ENCODE measurements at places on chromosomes 4 and X.

- no peak for DNase-seq
Observed at GRCh38 chr4:62898115-62898514, 1511.1 kb downstream of the TECRL start.

DNA sequence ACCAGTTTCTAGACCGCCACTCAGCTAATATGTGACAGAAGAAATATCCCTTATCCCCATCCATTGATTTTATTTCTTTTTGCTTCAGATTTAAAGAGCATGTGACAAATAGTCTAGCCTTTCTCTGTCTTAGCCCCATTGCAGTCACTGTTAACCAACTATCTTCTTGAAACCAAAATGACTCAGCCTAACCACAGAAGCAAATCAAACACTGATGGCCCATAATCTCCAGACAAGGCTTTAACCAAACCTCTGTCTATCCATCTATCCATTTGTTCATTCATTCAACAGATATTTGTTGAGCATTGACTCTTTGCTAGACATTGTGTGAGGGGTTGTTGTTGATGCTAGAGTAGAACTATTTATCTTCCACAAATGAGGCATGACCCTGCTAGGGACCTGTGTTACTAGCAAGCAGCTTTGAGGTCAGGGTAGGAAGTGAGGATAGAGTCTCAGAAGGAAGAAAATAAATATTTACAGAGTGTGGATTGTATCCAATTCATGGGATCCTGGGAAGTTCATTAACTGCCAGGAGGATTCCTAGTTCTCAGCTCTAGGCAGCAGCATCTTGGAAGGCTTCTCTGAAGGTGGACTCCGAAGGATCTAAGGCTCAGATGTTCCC is 22.5 kb downstream of the HNRNPH2 start:
- DNase-seq = no peak

- DNase-seq = no peak
Observed at GRCh38 chrX:107831071-107831730, 5.5 kb downstream of the MID2 start.

GRCh38 chr4:151822331-151822730 is 61.5 kb upstream of the GATB start:
- DNase-seq = no peak

DNA sequence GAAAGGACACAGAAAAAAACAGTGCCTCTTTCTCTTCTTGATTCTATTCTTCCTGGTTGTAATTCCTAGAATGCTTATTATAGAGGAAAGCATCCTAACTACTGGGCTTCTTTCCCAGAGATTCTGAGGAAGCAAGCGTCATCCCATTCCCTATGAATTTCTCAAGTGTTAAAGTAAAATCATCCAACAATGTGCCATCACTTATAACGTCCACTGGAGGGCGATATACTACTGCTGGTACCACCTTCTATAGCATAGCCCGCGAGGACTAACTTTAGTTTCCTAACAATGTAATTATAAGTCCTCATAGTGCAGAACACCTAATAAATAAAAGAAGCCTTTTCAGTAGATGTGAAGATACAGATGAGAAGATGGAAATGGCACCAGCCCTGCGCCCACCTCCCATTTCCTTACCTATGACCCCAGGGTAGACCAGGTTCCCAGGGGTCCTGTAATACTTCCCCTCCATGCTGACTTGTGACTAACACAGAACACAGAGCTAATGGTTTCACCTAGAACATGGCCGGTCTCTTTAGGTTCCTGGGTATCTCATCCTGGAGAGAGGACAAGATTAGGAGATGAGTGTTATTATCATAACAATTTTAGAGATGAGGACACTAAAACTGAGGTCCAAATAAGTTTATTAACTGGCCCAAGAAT is 4.2 kb downstream of the CENPVL3 start:
- DNase-seq = no peak
